ENCODE measurements at places on chromosomes 16 and 17. TPM values are rescaled to one million over a fixed set of nuclear protein-coding genes. Genes with fewer than 3 reads are reported as not detected.

SDR42E2 gene
- not detected for total RNA-seq

CES3 gene
- total RNA-seq, result 0.89 TPM

PRSS36 gene
- total RNA-seq, result 0.30 TPM

CA4 gene
- total RNA-seq, result not detected

AXIN2 gene
- total RNA-seq, result 0.97 TPM

DNAI2 gene
- not detected for total RNA-seq

Data from smooth muscle cell of the umbilical artery (primary cell).